ENCODE measurements at places on chromosomes 5 and 9.
A peak's percentile ranks its signal among the peaks of the same experiment; 100 is the strongest.

GRCh38 chr9:33288828-33289483, 1.4 kb upstream of the NFX1 start:
- no peak for DNase-seq

GRCh38 chr9:127555840-127556820, 55.9 kb upstream of the STXBP1 start:
- no peak for DNase-seq

- DNase-seq: no peak
These were observed 175.3 kb downstream of the SLF1 start for GRCh38 chr5:94793816-94794198.

GRCh38 chr5:68424799-68425537, 209.4 kb downstream of the PIK3R1 start:
- DNase-seq: no peak

GRCh38 chr5:87405472-87406155, 7.1 kb downstream of the CCNH start:
- no peak for DNase-seq

- no peak for DNase-seq
These were observed 207.0 kb downstream of the DMAC1 start for GRCh38 chr9:7592321-7593316.

DNA sequence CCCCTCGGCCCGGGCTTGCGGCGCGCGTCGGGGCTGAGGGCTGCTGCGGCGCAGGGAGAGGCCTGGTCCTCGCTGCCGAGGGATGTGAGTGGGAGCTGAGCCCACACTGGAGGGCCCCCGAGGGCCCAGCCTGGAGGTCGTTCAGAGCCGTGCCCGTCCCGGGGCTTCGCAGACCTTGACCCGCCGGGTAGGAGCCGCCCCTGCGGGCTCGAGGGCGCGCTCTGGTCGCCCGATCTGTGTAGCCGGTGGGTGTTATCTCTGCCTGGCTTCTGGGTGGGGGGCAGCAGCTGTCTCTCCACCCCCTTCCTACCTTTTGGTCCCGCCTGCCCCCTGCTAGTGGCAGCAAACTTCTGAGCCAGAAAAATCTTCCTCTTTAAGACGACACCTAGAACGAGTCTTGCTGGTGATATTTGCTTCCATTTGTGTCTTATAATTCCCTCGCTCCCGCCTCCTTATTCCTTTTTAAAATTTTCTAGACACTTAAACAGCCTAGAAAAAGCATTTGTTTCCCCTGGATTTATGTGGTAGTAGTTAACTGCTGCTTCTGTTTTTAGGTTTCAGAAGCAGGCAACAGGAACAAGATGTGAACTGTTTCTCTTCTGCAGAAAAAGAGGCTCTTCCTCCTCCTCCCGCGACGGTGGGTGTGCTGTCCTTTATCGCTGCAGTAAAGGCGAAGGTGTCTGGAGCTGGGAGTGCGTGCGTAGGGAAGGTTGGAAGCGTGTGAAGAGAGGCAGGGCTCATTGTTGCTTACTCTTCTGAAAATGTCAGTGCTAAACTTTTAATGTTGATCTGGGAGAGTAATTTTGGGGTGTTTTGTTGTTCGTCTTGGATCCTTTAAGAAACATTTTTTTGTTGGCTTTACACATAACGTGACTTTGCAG, 554 bp downstream of the JAK2 start:
- peak; percentile 20 for DNase-seq

DNA sequence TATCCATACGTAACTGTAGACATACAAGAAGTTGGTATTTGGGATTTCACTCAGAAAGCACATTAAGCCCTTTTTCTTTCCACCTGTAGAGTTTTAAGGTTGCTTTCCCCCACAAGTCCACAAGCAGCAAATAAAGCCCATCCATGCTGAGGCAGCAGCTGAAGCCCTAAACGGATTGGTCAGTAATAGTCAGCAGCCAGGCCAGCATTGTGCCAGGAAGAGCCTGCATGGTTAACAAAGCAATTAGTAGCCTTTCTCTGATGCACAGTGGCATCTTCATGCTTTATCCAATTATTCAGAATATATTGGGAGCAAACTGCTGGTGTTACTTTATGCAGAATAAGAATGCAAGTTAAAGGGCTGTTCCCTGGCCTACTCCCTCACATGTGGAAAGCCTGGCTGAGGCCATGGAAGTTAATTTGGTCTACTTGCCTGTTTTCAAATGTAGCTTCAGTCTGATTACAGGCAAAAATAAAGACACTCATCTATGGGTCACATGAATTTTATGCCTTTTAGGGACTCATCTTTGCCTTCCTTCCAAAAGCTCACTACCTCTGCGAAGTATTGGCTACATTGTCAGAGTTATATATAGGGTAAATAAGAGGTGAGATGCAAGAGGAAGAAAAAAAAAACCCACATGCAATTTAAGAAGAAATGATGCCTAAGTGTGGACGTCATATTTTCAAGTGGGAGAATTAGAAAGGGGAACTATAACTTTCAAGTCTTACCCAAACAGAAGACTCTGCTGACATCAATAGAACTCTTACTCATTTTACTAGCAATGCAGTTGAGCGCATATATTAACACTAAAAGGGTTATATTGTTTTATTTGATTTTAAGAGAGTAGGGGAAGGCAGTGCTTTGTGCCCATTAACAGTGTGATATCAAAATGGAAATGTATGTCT, 15.9 kb downstream of the EBF1 start:
- no peak for DNase-seq

DNA sequence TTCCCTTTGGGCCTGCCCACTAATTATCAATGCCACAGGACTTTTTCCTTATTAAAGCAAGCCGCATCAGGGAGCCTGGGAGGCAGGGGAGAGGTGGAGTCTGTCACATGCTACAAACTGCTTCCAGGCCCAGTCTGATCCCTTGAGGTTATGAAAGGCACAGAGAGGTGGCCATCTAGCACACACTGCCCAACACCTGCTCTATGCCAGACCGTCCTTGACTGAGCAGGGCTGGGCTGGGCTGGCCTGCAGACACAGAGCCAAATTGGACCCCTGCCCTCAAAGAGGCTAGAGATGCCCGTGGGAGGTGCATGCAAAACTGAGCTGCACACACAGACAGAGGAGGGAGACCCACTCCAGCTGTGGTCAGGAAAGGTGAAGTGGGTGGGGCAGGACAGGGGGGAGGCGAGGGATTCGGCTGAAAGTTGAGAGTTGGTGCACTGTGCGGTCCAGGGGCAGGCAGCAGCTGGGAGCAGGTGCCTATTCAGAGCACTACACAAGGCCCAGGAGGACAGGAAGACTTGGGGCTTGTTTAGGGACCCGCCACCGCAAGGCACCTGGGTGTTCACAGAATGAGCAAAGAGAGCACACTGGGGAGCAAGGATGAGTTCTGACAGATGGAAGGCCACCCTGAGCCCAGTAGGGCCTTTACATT, 36.4 kb upstream of the TCF7 start:
- DNase-seq: no peak

DNA sequence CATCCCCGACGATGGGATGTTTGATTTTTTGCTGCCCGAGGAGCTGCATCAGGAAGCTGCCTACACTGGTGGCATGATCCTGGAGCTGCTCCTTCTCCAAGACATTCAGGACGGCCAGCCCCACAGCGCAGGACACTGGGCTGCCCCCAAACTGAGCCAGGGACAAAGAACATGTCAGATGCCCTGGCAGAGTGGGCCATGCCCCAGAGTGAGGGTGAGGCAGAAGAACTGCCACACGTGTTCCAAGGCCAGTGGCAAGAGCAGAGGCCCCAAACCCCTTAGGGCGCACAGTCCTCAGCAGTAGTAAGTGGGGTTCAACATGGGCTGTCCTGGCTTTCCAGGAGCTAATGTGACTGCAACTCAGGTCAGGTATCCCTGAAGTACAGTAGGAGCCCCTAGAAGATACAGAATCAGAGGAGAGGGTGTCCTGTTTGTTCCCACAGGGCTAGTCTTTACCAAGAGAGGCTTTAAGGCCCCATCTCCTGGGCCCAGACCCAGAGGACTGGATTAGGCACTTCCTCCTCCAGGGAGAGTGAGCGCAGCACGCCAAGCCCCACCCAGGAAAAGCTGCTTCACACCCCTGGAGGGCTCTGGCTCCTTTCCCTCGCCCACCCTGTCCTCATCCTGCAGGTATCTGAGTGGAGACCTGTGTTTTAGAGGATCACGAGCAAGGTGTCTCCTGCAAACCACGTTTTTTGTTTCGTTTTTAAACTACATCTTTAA, 11.1 kb downstream of the HNRNPAB start:
- no peak for DNase-seq

- no peak for DNase-seq
These were observed 98.3 kb upstream of the FBN2 start for GRCh38 chr5:128636361-128636760.

DNA sequence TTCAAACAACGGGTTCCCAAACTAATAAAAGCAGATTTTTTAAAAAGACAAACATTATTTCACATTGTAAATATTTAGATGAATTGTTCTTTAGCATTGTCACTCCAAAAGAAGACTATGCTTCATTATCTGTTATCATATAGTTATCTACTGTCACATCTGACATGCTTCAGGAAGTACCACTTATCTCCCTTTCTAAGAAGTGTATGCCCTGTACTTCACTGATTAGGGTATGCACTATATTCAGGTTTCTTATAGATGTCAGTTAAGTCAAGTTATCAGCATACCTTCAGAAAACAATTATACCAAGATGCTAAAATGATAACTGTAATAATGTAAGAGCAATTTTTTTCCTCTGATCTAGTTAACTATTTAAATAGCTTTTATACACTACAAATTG, 40.4 kb downstream of the LMBRD2 start:
- DNase-seq: no peak

DNA sequence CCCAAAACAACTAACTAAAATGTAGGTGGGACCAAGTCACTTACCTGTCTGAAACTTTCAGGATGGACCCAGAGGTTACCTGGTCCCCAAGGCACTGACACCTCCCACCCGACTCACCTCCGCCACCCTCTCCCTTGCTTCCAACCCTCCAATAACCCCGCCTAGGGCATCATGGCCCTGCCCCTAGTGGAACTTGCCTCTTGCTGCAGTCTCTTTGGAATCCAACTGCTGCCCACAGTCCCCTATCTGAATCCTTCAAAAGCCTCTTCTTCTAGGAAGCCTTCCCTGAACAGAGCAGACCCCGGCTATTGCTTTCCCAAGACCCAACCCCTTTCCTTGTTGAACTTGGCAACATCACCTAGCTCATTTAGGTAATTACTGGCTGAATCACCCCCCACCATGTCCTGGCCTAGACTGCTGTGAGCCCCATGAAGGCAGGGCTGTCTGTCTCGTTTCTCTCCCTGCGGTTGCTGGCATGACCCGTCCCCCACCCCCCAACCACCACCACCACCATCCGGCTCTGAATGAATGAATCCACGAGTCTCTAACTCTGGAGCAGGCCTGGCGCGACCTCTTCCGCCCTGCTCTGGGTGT, 9.4 kb downstream of the CRB2 start:
- DNase-seq: no peak

DNA sequence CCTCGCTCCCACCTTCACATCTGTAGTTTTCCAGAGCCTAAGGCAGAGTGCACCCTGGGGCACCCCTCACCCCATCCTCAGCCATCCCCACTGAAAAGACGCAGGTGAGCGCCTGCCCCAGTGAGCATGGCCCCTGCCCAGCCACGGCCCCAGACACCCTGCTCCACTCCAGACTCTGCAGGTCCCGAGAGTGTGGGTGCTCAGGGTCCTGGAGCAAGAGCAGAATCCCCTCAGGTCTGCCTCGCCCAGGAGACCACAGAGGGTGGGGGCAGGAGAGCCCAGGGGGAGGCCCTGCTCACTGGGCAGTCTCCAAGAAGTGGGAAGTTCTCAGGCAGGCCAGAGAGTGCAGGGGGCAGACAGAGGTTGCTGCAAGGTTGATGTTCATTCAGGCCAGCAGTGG, 158.6 kb upstream of the PPP1R26 start:
- DNase-seq: no peak

DNA sequence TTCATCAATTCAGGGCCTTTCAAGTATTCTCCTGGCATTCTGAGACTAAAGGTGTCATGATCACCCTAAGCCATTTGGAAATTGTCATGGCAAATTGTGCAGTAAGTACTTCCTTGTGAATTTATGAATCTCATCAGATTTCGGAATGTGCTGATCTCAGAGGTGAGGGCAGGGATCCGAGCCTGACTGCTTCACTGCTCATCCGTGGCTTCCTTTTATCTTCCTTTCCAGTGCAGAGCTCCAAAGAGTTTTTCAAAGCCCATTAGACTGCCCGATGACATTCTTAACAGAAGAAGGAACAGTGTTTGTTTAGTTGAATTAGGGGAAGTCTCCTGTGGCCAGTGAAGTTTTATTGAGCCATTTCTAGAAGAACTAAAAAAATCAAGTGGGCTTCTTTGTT, 182.8 kb upstream of the GDNF start:
- no peak for DNase-seq

GRCh38 chr5:14813747-14814146, 57.8 kb downstream of the ANKH start:
- no peak for DNase-seq

GRCh38 chr9:129834489-129835127, 467 bp downstream of the C9orf78 start:
- no peak for DNase-seq

DNA sequence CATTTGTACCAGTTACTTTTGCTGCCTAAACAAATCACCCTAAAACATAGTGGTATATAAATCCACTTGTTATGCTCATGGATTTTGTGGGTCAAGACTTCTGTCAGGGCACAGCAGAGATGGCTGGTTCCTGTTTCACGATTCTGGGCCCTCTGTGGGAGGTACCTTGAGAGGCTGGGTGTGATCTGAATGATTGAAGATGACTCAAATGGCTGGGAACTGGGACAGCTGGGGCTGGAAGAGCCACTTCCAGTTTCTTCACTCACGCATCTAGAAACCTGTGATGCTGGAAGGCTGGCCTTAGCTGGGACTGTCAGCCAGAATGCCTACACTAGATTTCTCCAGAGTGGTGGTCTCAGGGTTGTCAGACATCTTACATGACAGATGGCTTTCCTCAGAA, 88.1 kb downstream of the KIF4B start:
- DNase-seq: no peak

- no peak for DNase-seq
These were observed 425.3 kb upstream of the CLINT1 start for GRCh38 chr5:158284242-158284641.

GRCh38 chr9:87294126-87294525, 203.5 kb upstream of the DAPK1 start:
- no peak for DNase-seq

GRCh38 chr5:155699385-155699784, 627.6 kb upstream of the SGCD start:
- DNase-seq: no peak

- DNase-seq: peak; percentile 3
These were observed 63.2 kb upstream of the FSTL4 start for GRCh38 chr5:133675376-133676154.

DNA sequence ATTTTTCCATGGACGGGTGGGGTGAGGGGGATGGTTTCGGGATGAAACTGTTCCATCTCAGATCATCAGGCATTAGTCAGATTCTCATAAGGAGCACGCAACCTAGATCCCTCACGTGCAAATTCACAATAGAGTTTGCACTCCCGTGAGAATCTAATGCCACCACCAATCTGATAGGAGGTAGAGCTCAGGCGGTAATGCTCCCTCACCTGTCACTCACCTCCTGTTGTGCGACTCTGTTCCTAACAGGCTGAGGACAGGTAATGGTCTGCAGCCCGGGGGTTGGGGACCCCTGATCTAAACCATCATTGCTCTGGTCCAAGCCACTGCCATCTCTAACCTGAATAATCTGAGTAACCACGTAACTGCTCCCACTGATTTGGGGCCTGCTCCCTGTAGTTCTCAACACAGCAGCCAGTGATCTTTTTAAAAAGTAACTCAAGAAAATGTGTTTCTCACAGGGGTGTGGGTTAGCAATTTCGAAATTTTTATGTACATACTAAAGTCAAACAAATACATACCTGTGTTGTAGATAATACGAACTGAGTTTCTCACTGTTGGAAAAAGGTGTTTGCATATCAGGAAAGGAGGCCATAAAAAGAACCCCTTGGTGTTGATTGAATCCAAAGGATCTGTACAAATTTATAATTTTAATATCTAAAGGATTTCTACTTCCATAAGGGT, 11.2 kb upstream of the IL13 start:
- DNase-seq: no peak

Data from nucleus accumbens (tissue), 56 donors.